ENCODE measurements at places on chromosomes 7 and 10.

DNA sequence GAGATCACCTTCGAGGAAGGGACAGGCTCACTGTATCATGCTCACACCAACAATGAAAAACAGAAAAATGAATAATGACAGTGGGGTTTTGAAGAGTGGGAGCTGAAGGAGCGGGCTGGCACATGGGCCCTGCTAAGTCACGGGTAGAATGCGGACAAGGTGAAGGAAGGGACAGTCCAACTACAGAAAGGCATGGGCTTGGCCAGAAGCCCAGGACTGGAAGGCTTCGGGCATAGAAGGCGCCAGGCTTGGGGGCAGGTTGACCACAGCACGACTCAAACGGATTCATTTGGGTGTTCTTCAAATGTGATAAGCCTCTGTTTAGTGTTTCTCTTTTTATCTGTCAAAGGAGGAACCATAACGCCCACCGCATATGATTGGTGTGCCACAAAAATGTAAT lies 509.5 kb downstream of the CCSER2 start:
- DNase-seq: no peak

DNA sequence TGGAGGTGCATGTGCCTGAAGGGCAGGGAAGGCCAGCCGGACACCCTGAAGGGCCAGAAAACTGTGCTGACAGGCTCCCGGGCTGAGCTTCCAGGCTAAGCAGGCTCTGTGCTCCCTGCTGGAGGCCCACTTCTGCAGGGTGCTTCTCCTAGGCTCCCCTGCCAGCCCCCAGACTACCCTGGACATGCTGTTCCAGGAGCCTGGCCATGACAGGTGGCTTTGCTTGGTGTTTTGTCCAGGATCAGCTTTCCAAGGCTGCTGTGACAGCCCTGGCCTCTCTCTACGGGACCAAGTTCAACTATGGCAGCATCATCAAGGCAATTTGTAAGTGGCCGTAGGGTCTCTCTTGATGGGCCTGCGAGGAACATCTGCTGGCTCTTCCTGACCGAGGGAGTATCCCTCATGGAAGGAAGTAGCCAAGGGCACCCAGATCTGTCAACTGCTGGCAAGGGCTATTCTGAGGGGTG lies 5.3 kb downstream of the CPA1 start:
- no peak for DNase-seq

- no peak for DNase-seq
These were observed 154.7 kb downstream of the ACTR3B start for GRCh38 chr7:152914014-152914844.

DNA sequence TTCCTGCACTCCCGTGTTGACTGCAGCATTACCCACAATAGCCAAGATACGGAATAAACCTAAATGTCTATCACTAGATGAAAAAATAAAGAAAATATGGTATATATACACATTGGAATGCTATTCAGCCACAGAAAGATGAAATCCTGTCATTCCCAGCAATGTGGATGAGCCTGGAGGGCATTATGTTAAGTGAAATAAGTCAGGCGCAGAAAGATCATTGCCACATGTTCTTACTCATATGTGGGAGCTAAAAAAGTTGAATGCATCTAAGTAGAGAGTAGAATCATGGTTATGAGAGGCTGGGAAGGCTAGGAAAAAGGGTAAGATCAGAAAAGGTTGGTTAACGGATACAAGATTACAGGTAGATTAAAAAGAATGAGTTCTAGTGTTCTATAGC lies 219.1 kb upstream of the MKI67 start:
- DNase-seq: no peak

DNA sequence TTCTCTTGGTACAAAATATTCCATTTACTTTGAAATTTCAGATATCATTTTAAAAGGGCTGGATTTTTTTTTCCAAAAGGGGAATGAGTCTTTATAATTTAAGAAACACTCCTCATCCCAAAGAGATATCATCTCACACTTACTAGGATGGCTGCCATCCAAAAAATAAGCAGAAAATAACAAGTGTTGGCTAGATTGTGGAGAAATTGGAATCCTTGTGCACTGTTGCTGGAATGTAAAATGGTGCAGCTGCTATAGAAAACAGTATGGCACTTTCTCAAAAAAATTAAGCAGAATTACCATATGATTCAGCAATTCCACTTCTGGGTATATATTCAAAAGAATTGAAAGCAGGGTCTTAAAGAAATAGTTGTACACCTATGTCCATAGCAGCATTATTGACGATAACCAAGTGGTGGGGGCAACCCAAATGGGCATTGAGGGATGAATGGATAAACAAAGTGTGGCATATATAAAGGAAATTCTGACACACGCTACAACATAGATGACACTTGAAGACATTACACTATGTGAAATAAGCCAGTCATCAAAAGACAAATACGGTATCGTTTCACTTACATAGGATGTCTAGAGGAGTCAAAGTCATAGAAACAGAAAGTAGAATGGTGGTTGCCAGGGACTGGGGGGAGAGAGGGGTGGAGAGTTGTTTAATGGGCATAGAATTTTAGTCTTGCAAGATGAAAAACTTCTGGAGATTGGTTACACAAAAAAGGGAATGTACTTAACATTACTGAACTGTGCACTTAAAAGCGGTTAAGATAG lies 53.8 kb downstream of the LSM5 start:
- no peak for DNase-seq

DNA sequence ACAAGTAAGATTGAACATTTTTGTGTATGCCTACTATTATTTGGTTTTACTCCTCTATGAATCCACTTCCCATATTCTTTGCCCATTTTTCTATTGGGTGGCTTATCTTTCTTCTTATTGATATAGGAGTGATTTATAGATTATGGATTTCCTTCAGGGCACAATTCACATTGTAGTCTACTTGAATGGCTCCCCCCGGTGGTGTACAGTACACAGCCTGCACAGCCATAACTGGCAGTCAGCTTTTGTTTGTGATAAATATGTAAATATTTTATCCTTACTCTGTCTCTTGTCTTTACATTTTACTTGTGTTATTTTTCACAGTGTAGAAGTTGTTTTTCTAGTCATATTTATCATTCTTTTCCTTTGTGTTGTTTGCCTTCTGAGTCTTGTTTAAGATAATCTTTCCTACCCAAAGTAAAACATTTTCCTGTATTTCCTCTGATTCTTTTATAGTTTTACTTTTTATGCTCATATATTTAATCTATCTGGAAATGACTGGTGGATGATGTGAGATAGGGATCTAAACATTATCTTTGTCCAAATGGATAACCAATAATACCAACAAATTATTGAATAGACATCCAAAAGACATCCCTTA lies 23.9 kb upstream of the CALD1 start:
- DNase-seq: no peak

DNA sequence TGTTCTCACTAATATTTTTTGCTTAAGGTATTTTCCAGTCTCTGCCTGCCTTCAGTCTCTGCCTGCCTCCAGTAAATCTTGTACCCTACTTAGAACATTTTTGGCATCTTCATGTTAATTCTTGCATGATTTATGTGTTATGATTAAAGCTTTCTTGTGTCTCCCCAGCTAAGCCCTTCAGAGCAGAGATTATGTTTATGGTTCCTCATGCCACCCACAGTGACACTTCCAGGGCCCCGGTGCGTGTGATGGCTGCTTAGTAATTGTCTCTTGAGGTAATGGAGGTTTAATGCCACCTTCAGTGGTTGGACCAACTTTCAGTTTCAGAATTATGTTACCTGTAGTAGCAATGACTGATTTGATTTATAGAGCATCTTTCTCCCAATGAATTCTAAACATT lies 70.6 kb upstream of the MET start:
- no peak for DNase-seq

DNA sequence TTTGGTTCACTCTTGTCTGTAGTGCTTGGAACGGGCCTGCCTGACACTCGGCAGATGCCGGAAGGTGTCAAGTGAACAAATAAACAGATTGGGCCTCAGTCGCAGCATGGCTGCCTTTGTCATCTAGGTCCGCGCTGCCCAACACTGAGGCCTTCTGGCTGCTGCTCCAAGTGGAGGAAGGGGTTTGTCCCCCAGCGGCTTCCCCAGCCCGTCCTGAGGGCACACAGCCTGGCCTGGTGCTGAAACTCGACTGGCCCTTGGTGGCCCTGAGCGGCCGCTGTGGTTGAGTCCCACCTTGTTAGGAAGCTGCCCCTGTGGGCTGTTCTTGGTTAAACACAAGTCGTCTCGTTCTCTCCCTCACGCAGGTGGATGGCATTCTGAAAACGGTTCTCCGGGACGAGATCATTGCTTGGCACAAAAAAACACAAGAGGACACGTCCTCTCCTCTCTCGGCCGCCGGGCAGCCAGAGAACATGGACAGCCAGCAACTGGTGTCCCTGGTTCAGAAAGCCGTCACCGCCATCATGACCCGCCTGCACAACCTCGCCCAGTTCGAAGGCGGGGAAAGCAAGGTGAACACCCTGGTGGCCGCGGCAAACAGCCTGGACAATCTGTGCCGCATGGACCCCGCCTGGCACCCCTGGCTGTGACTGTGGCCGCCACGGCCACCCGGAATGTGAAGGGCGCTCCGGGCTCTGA lies 132.1 kb downstream of the SMURF1 start:
- DNase-seq: no peak

DNA sequence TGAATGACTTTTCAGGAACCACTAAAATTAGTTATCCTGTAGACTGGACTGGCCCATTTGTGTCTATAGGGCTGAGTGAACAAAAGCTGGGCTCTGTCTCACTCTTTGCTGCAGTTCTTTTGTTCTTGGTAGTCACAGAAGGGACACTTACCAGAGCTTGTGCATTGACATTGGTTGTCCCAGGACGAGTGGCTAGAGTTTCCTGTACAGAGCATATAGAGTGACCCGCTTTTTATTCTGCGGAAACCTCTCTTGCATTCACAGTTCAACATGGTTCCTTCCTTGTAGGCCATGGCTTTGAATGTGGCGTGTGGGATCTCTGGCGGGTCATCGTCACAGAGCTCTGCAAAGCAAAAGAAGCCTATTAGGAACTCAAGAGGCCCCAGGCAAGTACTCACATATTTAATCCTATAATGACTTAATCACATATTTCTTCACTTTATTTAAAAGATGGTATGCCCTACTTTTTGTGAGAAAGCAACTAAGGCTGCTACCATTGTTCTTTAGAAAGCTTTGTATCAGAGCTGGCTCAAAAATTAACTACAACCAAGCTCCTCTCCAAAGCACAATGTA lies 36.4 kb downstream of the IL2RA start:
- DNase-seq: no peak

- DNase-seq: no peak
These were observed 141.6 kb upstream of the AKR1E2 start for GRCh38 chr10:4684434-4684833.

DNA sequence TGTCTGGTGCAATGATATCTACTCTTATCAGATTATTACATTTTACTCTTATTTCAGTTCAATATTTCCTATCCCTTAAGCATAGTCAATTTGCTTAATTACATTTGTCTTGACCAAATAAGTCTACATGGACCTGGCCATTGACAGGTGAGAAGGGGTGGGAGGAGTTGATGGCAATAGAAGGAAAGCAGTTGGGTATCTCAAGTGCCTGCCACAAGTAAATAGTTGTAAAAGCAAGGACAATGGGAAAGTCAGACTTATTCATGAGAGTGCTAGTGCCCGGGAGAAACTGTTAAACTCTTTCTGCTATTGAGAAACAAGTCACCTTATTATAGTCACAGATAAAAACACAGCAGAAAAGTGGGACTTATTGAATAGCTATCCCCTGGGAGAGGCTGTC lies 32.4 kb upstream of the HGF start:
- no peak for DNase-seq

GRCh38 chr10:1483246-1483645 lies 254.1 kb downstream of the ADARB2 start:
- no peak for DNase-seq

GRCh38 chr7:69775231-69775771 lies 177.0 kb downstream of the AUTS2 start:
- no peak for DNase-seq

DNA sequence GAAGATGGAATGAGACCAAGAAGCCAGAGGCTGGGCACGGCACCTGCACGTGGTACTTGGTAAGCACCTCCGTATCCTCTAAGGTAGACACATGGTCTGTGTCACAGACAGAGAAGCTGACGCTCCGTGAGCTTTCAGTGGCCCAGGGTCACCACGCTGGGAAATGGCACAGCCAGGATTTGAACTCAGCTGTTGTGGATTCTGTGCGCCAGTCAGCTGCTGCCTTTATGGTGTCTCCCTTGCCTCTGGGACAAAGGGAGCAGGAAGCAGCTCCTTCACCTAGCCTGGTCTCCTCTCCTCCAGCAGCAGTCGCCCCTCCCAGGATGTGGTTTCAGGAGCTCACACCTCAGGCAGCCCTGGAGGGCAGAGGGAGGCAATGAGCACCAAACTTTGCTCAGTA lies 110.8 kb downstream of the ARHGAP22 start:
- DNase-seq: no peak

DNA sequence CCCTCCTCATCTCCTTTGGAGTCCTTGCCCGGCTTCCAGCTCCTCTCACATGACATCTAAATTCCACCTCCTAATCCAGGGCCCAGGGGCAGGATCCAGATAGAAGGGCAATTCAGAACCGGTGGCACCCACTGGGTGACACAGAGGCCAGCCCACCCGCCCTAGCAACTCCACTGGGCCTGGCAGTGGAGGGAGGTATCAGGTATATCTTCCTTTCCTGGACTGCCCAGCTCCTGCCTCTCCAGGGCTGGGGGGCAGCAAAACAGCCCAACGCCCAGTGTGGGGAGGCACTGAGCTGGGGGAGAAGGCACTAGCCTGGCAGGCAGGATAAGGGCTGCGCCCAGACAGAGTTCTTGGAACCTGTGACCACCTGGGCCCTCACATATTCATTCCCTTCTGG lies 10.4 kb upstream of the TRIM8 start:
- DNase-seq: no peak

GRCh38 chr10:55174419-55174818 lies 373.4 kb upstream of the PCDH15 start:
- DNase-seq: no peak

DNA sequence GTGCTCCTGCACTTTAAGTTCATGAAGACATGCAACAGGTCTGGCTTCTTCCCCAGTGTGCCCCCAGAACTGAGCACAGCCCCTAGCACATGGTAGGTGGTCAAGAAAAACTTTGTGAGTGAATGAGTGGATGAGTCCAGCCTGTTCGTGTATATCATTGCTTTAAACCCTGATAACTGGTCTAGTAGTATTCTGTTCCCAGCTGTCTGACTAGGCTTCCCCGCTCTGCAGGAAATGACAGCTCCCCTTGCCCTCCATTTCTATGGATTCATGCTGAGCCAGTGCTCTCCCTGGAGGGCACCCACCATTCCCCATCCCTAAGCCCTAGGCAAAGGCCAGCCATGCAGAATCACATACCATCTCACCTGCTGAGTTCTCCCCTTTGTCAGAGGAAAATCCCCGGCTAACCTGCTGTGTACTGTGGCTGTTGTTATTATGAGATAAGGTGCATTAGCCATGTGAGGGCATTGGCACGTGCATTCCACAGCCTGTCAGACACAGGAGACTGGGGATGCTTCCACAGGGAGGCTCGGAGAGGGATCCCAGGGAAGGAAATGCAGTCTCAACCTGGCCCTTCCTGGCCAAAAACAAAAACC lies 698.9 kb downstream of the GRID1 start:
- no peak for DNase-seq

GRCh38 chr10:15147594-15148392 lies 20.7 kb downstream of the NMT2 start:
- DNase-seq: no peak

GRCh38 chr10:116627386-116627933 lies 6.7 kb downstream of the PNLIPRP2 start:
- no peak for DNase-seq

- no peak for DNase-seq
These were observed 89.7 kb upstream of the STEAP4 start for GRCh38 chr7:88396295-88396947.
